Stimulated activated naive CD4-positive, alpha-beta T cell (primary cell): ENCODE measurements at places on chromosomes 11 and 22.

DNA sequence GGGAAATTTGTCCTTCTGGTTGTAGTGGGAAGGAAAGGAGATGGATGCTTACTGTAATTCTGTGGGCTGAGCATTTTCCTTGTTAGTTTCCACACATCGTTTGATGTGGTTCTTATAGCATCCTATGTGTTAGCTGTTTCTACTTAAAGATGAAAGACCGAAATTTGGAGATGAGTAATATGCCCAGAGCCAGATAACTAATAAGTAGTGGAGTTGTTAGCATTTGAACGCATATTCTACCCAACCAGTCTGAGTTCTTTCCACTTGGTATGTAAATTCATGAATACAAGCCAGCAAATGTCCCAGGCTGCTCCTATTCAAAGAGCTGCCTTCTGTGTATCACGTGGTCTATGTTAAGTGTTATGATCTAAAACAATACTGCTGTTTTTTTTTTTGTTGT, 14.6 kb downstream of the SPECC1L start:
- DNase-seq, result no peak

- DNase-seq, result no peak
Measured at GRCh38 chr11:63818609-63819008, 5.4 kb downstream of the SPINDOC start.

- DNase-seq, result no peak
Measured at GRCh38 chr11:57094181-57094935, 87.4 kb upstream of the LRRC55 start.

- no peak for DNase-seq
Measured at GRCh38 chr11:32751381-32751780, 43.1 kb downstream of the CCDC73 start.

GRCh38 chr22:35921044-35921443, 107.6 kb downstream of the RBFOX2 start:
- no peak for DNase-seq

GRCh38 chr11:67455054-67455453, at the start of gene CABP4:
CABP4 (plus strand) TSS chr11:67455354; CDS start chr11:67455424, 70 bp downstream.
- DNase-seq, result no peak

GRCh38 chr11:65377036-65377435, 5.4 kb downstream of the SLC25A45 start:
- no peak for DNase-seq

DNA sequence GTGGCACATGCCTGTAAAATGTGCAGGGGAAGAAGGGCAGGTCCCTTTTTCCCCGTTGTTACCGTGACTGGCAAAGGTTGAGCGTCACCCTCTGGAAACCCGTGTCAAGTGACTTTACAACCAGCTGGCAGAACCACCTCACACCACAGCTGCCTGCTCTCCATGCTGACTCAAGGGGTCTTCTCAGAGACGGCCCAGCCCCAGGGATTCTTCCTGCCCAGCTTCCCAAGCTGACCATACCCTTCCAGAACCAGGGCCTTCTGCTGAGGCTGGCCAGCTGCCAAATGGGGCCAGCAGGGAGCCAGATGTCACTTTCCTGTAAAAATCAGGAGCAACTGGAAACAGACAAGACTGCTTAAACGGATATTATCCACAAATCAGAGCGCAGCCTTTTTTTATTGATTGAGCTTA, 6.3 kb downstream of the PC start:
- no peak for DNase-seq

- peak; percentile 71 for DNase-seq
Measured at GRCh38 chr11:134050541-134051383, 18.1 kb upstream of the JAM3 start.

DNA sequence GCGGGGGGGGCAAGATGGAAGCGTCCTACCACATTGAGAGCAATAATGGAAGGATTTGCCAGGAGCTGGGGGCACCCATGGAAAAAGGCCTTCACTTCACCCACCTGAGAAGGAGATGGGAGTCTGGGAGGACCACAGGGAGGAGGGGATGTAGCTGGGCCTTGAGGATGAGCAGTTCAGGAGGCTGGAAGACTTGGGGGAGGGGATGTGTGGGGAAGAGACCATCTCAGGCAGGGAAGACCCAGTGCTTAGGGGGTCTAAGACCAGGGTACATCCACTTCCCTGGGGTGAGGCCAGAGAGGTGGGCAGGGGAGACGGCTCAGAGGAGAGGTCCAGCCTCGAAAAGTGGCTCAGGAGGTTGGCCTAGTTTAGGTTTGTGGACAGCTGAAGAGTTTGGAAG, 71.3 kb upstream of the TCF20 start:
- no peak for DNase-seq

DNA sequence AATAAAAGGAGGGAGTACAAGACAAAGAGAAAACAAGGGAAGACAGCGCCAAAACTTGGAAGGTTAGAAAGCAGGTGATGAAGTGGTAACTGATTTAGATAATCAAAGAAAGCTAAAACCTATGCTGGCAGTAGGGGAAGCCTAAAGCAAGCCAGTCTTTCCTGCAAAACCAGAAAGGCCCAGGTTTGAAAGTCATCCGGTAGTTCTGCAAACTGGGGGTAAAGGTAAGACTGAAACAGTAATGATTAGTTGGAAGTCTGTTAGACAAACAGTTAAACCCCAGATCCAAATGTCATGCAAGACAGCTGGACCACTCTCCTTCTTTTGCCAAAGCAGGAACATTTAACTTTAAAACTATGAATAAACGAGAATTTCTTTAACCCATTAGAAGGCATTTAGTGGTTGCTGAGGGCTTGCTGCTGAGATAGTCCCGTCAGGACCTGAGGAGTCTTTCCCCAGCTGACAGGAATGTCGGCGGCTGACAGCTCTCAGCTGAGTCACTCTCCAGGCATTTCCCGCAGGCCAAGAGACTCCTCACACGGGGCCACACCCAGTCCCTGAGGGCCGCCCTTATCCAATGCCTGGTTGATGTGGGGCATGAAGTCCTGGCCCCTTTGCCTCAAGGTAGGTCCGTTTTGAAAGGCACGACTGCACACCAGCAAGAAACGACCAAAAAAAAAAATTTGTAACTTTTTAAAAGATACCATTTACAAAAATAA, 36.3 kb upstream of the CFAP300 start:
- no peak for DNase-seq

GRCh38 chr11:46363031-46363407, 15.8 kb downstream of the DGKZ start:
- DNase-seq, result no peak

GRCh38 chr22:49564666-49565515, 262.8 kb downstream of the BRD1 start:
- no peak for DNase-seq

DNA sequence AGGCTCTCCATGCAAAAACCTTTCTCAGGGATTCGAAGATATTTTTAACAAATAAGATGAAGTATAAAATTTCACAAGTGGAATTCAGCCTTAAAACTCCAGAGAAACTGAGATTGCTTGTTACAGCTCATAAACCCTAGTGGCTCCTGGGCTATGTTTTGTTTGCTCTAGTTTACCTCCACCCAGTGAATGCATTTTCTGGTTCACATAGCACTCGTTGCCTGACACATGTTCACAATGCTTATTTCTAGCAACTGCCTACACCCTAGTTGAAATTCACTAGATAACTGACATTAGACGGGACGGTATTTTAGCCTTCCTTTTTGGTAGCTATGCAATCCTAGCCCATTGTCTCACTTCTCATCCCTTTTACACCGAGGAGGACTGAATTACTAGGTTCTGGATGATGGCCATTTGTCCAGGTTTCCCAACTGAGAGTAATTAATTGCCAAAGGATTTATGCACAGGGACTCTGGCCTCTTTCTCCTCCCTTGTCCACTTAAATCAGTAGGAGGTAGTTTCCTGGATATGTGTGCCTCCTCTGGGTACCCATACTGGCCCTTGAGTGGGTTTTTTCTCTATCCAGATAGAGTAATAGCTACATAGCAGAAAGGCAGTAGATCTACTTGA, 951.6 kb downstream of the DLG2 start:
- no peak for DNase-seq

- DNase-seq, result no peak
Measured at GRCh38 chr11:39363571-39363970, 2095.9 kb downstream of the LRRC4C start.

- DNase-seq, result no peak
Measured at GRCh38 chr11:76810151-76810853, 27.1 kb downstream of the TSKU start.

DNA sequence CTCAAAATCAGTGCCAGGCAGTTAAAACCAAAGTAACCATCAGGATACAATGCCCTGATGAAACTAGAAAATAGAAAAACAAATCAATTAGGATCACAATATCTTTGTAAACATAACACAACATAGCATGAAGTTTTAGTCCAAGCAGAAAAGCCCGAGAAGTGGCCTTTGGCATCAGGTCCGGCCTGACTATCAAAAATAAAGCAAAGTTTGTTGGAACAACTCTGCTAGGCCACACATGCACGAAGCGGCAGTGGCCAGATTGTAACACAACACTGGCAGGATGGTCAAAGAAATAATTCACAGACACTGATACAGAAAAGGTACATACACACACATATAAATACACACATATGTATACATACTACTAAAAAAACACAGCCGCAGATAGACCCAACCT, 26.9 kb downstream of the CDON start:
- no peak for DNase-seq

GRCh38 chr11:34343153-34343552, 14.7 kb downstream of the ABTB2 start:
- no peak for DNase-seq

DNA sequence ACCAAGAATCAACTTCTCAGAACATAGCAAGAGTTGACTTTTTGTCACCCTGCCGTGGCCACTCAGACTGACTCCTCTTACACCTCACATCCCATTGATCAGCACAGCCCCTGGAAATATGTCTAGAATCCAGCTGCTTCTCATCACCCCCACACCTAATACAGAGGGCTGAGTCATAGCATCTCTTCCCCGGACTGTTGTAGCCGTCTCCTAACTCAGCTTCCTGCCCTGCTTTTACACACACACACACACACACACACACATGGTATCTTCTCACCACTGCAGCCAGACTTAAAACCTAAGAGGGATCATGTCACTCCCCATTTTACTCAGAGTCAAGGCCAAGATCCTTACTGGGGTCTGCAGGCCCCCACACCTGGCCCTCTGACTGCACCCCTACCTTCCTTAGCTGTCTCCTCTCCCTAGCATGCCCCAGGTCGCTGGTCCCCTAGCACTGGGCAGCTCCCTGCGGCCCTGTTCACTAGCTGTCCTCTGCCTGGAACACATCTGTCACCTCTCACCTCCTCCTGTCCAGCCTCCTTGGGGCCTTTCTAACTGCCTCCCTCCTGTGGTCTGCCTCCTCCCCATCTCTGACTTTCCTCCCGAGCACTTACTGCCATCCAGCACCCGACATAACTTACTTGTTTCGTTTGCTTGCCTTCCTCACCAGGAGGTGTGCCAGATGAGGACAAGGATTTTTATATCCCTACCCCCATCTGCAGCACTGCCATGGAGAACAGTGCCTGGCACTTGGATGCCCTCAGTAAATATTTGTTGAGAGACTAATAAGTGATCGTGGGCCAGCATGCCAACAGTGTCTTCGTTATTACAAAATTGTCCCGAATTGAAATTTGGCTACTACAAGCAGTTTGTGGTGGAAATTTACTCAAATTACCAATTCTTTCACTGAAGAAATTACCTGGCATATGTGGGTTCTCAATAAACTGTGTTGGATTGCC, 61.9 kb downstream of the BMAL1 start:
- DNase-seq, result no peak

DNA sequence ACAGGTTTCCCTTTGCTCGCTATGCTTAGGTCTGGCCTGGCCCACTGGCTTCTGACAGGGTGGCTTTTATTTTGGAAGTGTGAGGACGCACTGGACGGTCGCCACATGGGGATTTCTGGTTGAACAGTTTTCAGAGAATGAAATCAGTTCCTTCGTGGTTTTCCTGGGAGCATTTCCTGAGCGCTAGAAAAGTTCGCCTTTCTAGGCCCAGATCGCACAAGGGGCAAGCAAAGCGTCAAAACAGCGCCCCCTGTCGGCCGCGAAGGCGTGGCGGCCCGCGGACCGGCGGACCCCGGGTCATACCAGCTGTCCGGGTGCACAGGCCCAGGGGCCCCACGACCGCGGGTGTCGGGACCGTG, 12.7 kb upstream of the CYP2R1 start:
- DNase-seq, result peak; percentile 76

- no peak for DNase-seq
Measured at GRCh38 chr11:113613619-113614018, 92.5 kb downstream of the TMPRSS5 start.

DNA sequence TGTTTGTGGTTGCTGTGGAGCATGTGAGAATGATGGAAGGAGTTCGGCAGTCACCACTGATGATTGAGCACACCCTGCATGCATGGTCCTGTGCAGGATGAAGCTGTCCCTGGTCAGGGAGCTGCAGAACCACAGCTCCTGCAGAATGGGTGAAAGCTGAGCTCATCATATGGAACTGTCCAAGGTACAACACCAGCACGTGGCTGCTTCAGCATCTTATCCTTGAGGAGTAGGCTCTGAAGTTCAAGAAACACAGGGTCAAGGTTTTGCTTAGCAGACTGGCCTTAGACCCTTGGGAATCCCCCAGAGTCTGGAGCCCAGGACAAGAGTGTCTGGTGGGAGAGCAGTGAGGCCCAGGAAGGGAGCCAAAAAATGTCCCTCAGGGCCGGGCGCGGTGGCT, 182.4 kb upstream of the LARGE1 start:
- no peak for DNase-seq

- no peak for DNase-seq
Measured at GRCh38 chr22:31618057-31618456, 44.0 kb downstream of the PISD start.

DNA sequence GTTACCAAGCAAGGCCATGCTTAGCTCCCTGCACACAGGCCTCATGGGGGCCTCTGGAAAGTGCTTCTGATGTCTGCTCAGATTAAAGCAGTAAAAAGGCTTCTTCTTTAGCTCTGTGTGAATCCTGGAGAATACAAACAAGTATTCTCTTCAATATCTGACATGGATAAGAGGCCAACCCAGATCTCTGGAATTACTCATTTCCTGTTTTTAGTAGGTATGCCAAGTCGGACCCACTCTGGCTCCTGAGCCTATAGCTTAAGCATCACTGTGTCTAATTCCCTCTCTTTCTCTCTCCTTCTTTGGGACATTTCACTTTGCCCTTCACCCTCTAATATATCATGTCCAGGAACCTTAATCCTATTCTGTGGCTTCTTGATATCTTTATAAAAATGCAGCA, 529.6 kb upstream of the CCDC90B start:
- DNase-seq, result no peak

DNA sequence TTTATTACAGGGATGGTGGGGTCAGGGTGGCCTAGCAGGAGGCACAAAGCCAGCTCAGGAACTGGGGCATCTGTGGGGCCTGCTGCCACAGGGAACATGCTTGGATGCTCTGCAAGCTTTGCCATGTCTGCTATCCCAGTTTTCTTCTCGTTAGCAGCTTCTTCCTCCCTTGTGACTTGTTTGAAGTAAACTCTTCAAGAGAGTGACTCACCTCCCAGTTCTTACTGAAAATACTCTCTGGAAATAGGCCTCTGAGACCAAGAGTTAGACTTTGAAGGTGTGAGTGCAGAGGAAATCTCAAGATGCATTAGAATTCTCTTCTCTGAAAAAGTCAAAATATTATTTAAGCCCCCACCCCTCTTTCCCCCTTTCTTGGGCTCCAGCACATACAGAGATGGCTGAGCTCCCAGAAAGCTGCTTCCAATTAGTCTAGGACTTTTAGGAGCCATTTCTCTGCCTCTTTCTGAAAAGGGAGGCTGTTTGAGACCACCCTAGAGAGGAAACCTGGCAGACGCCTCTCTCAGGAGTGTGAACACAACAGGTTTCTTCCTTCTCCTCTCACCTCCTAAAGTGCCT, 15.1 kb downstream of the CWC15 start:
- DNase-seq, result no peak
